ENCODE measurements at places on chromosomes 13 and 19.

GRCh38 chr19:27776020-27776419 lies 1436.9 kb downstream of the UQCRFS1 start:
- DNase-seq: no peak

- DNase-seq: no peak
Observed at GRCh38 chr13:110368408-110368807, 61.3 kb downstream of the COL4A2 start.

GRCh38 chr19:22893855-22894270 lies 61.8 kb downstream of the ZNF723 start:
- DNase-seq: no peak

DNA sequence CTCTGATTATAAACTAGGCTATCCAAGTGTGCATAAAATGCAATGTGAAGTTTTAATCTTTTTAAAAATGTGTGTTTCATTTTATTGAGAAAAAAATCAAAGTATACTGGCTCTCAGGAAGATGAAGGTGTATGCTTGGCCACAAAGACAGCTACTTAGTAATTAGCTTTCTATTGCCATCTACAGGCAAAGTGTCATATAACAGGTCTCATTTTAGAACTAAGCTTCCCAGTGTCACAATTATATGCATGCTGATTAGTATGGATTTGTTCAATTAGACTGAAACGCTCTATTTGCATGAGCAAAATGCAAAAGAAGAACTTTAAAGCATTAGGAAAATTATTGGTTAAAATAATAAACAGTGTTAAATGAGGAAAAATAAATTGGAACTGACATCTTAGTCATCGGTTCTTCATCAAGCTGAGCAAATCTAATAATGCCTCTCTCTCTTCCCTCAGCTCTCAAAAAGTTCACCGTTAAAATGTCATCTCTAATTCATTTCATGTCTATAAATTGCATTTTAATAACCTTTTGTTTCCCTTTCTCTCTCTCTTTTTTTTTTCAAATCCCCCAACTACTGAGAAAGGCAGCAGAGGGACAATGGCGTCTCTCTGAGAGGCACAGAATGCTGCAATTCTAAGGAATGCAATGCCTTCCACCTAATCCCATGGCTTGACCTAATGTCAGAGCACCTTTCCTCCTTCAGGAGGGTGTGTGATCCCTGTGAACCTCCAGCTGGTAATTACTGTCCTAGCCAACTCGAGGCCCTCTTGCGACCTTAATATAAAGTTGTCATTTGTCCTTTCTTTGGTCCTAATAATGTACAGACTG lies 313.1 kb upstream of the MAB21L1 start:
- no peak for DNase-seq

DNA sequence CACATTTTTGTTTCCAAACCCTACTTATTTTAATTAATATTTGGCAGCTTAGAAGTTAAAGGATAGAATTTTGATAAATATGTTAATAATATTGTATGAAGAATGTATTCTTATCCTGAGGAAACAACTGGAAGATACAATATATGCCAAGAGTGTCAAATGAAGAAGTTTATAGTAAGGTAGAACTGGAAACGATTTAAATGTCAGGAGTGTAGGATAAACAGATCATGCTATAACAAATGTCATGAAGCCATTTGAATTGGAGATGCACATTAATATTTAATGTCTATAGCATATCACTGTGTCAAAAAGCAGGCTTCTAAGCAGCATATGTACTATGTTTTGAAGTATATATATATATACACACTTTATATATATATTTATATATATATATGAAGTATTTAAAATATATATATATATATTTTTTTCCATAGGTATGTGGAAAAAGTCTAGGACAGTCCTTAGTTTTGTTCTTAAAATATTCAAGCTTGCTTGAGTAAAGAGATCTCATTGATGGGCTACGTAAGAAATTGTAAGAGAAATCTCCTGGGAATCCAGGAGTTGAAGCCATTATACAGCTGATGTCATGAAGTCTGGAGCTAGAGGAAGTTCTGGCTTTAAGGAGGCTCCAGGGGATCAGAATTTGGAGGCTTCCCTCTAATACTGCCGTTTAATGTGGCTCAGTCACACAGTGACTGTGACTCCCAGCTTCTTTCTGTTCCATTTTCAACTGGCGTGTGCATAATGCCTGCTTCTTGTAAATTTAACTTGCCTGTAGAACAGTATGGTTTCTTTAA lies 79.9 kb upstream of the MYCBP2 start:
- no peak for DNase-seq

- DNase-seq: no peak
Observed at GRCh38 chr13:51848674-51849073, 3.7 kb upstream of the TMEM272 start.

GRCh38 chr19:35353635-35354034 lies 4.6 kb upstream of the FFAR3 start:
- DNase-seq: no peak

- DNase-seq: no peak
Observed at GRCh38 chr13:22596171-22596863, 584.5 kb upstream of the SGCG start.
